ENCODE measurements at places on chromosomes 1 and 21. TPM values are rescaled to one million over a fixed set of nuclear protein-coding genes. Genes with fewer than 3 reads are reported as not detected.

Gene STUM
- total RNA-seq: not detected

Gene OVAAL
- 0.09 TPM for total RNA-seq

Gene LRRC38
- not detected for total RNA-seq

Gene TNFRSF25
- 3.3 TPM for total RNA-seq

Gene FLG2
- not detected for total RNA-seq

Gene PTGS2
- total RNA-seq: 7.3 TPM

Gene FNDC7
- not detected for total RNA-seq

Gene FAM110D
- not detected for total RNA-seq

Gene SLC9C2
- total RNA-seq: not detected

Gene GREM2
- 0.14 TPM for total RNA-seq

Gene FOXD2
- total RNA-seq: 0.48 TPM

Gene KRTAP10-11
- total RNA-seq: not detected

Gene KCNE2
- not detected for total RNA-seq

Gene LCE5A
- total RNA-seq: not detected

Gene EPRS1
- 73.8 TPM for total RNA-seq

Gene CHRNB2
- 0.71 TPM for total RNA-seq

Gene PADI4
- not detected for total RNA-seq

Gene MORN1
- total RNA-seq: 6.4 TPM

Gene SLC6A17
- total RNA-seq: 4.1 TPM

Gene OR2L5
- total RNA-seq: not detected

Gene S100A16
- 615 TPM for total RNA-seq

Gene SDHC
- total RNA-seq: 248 TPM

Gene AMPD1
- total RNA-seq: not detected

Gene NTMT2
- not detected for total RNA-seq

Gene SYT2
- 0.46 TPM for total RNA-seq

Gene ZSWIM5
- 0.56 TPM for total RNA-seq

Gene TRIM63
- 1.4 TPM for total RNA-seq

Gene AADACL4
- total RNA-seq: not detected

Gene PDXK
- 210 TPM for total RNA-seq

Gene HES5
- not detected for total RNA-seq

Gene S100A13
- 196 TPM for total RNA-seq

Gene BRINP2
- 0.54 TPM for total RNA-seq

Gene CCDC181
- total RNA-seq: not detected

Gene ADCY10
- not detected for total RNA-seq

Gene VWA5B1
- total RNA-seq: not detected

Gene IFNAR1
- total RNA-seq: 20.5 TPM

Gene LMOD1
- not detected for total RNA-seq

Gene MYOC
- not detected for total RNA-seq

Gene PUM1
- total RNA-seq: 31.1 TPM

Gene LCE1A
- not detected for total RNA-seq

Gene AMY1B
- total RNA-seq: not detected

Gene GSTM1
- total RNA-seq: not detected

Gene LYPD8
- total RNA-seq: 0.12 TPM

Gene SYNC
- total RNA-seq: 17.7 TPM

Gene ZNF695
- 2.7 TPM for total RNA-seq

Gene S100B
- not detected for total RNA-seq

Gene ST6GALNAC3
- total RNA-seq: 0.52 TPM

Gene SLC45A1
- total RNA-seq: 7.0 TPM

Gene RGS8
- total RNA-seq: not detected

Gene C1orf105
- total RNA-seq: 0.33 TPM

Gene SOX13
- 19.5 TPM for total RNA-seq

Gene RYR2
- total RNA-seq: not detected

Gene TFAP2E
- 0.56 TPM for total RNA-seq

Gene RGS4
- total RNA-seq: not detected

Gene CAPN9
- not detected for total RNA-seq

Gene TAL1
- not detected for total RNA-seq

Gene PLPPR4
- not detected for total RNA-seq

Gene FBXO2
- 8.4 TPM for total RNA-seq

Gene LAD1
- 0.93 TPM for total RNA-seq

Data from A549 treated with GW870086 at 1 μM for 4 hours (cell line).